ENCODE measurements at places on chromosomes 7 and 10.

DNA sequence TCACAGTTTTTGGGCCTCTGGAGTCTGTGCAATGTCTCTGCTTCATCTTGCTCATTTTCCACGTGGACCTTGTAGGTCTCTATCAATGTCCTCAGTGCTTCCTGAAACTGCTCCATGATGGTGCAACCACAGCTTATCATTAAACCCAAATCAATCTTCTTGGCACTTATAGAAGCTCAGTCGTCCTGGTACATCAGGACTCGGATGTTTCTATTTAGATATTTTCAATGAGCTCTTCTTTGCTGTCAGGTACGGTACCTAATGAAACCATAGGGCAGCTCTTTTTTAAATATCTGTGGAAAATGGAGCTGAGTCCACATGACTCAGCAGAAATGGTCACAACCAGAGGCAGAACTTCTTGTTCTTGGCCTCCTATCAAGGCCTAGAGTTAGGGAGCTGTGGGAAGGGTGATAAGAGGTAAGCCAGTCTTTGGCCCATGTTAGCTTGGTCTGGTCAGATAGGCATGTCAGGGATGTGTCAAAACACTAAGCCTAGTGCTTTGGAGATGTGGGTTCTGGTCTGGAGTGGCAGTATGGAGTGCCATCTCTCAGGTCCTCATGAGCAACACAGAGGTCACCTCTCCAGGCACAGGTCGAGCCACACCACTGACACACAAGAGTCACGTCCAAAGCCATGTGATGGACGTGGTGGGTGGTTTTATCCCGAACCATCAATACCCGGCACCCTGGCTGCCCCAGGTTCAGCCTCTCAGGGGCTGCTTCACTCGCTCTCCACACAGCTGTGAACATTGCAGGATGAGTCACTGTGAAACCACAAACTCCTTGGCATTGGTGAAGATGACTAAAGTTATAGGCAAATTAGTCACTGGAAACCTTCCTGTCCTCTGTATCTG is 87.0 kb downstream of the TBXAS1 start:
- DNase-seq = peak; percentile 67

DNA sequence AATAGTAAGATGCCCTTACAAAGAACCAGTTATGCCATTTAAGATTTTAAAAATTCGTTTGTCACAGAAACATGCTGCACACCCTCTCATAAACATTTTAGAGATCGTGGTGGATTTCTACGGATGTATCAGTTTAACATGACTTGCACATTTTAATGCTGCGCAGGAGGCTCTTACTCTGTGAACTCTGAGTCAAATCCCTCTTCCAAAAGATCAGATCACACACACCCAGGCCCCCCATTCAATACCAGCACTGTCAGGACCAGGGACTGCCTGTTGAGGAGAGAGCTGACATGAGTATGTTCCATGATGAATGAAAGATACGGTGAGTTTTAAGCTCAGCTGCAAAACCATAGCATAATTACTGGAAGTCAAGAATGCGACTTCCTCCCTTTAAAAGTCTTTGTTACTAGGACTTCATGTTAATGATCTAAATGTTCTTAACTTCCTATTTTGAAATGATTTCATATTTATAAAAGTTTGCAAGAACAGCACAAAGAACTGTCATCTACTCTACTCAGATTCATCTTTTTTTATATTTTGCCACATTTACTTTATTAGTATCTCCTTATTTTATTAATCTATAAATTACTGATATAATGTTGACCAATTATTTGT is 500.2 kb downstream of the GLRX3 start:
- DNase-seq = no peak

DNA sequence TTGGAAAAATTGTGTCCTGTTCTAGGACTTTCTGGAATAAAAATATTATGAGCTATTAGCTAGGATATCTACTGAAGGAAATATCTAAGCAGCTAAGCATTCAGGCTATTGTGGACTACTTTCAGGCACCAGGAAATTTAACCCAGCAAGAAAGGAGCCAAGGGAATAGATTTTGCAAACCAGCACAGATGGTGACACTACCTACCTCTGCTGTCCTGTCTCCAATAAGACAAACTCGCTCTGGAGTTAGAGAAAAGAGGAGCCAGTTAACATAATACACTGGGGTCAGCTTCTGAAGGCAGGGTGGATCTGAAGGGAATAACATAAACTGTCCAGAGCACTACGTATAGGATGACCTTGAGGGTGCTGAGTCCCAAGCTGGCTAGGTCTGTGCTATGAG is 223.7 kb upstream of the PRSS58 start:
- DNase-seq = no peak

DNA sequence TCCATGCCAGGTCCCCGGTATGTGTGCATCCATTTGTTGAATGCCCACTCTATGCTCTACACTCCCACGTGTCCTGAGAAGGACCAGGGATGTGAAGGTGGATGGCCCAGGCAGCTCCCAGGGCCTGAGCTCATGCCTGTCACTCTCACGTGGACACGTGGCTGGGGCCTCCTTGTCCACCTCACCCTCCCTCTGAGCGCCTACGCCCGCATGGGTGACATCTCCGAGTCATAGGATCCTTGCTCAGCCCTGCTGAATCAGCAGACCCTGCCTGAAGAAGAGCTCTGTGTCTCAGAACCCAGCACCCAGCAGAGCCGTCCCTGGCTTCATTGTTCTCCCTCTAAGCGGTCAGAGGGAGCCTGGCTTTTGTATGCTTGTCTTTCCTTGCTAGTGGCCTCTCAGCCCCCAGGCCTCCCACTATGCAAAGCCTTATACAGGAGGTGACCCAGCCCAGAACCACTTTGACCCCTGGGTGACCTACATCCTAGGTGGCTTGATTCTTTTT is 107.9 kb upstream of the PPIF start:
- no peak for DNase-seq

- no peak for DNase-seq
Observed at GRCh38 chr10:104502907-104503306, 138.2 kb upstream of the SORCS3 start.

GRCh38 chr10:97229322-97230015 is 43.7 kb upstream of the SLIT1 start:
- DNase-seq = no peak

DNA sequence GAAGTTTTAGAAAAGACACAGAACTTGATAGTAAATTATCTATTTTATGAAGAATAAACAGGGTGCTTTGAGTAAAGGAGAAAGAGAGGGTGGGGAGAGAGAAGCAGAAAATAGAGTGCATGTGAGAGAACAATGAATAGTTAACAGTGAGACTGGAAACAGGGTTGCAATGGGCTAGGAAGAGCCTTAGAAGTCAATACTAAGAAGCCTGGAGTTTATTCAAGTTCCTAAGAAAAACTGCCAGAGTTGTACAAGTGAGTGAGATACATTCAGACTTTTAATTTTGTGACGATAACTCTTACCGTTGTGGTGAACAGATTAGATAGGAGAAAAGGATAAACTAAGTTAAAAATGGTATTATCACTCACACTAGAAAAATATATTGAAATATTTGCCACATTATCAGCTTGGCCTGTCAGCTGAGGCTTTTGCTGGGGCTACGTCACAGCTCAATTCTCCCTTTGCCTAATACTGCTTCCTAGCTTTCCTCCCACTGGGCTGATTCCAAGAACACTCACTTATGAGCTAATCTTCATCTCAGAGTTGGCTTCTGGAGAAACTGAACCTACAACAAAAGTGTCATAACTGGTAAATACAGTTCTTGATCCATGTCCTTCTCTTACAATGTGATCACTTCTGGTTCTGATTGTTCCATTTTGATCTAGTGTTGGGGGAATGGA is 92.7 kb downstream of the SEMA3D start:
- DNase-seq = no peak

GRCh38 chr7:12119620-12120303 is 91.3 kb upstream of the TMEM106B start:
- DNase-seq = no peak

DNA sequence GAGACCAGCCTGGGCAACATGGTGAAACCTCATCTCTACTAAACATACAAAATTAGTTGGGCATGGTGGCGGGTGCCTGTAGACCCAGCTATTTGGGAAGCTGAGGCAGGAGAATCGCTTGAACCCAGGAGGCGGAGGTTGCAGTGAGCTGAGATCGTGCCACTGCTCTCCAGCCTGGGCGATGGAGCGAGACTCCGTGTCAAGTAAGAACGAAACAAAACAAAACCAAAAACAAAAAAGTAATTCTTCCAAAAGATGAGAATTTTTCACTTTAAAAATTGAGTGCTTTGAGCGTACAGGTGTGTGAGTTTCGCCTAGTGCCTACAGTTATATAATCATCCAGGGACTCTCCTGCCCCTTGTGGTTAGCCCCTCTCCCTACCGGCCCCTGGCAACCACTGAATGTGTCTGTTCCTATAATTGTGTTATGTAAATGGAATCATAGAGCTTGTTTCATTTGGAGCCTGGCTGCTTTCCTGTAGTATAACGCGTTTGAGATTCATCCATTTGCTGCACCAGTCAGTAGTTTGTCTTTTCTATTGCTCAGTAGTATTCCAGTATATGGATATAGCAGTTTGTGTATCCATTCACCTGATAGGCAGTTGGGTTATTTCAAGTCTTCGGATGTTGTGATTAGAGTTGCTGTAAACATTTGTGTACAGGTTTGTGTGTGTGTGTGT is 80.0 kb downstream of the RBM33 start:
- peak; percentile 70 for DNase-seq

DNA sequence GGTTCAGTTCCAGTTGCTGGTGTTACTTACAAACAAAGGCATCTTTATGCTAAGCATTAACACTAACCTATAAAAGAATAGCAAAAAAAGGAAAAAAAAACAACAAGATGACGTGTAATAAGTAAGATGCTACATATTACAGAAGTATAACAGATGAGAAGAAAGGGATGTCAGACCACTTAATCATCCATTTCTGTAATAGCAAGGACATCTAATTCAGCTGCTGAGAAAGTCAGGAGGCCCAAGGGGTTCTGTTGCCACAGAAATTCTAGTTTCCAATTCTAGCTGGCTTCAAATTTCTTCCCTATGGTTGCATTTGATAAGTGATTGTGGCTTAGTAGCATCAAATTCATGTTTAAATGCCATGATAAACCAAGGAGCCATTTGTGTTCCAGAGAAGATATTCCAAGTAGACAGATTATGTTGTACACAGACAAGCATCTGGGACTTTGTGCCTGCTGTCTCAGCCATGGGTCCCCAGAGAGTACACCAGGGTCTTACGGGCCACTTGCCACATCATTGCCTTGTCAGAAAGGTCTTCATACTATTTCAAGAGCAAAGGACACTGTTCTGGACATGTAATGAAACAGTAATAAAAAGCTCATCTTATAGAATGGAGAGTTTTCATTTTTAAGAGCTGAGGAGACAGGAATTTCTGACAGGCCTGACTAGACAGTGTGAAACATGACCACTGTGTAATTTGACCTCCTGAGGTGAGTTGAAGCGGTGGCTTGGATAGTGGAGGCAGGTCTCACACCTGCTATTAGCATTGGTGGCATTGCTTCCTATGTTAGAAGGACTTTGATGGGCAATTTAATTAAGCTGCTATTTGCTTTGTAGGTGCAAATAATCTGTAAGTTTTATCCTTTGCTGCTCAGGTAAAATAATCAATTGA is 4.2 kb upstream of the ASB4 start:
- DNase-seq = no peak

GRCh38 chr7:55794527-55794926 is 68.0 kb downstream of the SEPTIN14 start:
- DNase-seq = no peak

DNA sequence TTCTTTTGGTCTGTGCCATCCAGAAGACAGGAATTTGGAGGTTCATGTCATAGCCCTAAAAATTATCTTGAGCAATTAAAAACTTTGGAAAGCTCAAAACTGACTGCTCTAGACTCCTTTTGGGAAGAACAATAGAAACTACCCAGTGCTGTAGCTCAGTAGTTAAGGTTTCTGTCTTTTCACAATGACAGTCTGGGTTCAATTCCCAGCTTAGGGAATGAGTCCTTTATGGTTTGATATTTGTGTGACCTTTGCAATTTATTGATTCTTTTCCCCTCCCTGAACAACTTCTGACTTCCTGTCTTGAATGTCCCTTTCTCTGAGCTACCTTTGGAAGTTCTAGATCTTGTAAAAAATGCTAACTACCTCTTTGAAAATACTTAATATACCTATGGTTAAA is 603.3 kb upstream of the IGFBP3 start:
- no peak for DNase-seq

GRCh38 chr7:55179931-55180682 is 161.3 kb downstream of the EGFR start:
- no peak for DNase-seq

- DNase-seq = peak; percentile 30
Observed at GRCh38 chr7:104986628-104987259, 27.3 kb upstream of the KMT2E start.

DNA sequence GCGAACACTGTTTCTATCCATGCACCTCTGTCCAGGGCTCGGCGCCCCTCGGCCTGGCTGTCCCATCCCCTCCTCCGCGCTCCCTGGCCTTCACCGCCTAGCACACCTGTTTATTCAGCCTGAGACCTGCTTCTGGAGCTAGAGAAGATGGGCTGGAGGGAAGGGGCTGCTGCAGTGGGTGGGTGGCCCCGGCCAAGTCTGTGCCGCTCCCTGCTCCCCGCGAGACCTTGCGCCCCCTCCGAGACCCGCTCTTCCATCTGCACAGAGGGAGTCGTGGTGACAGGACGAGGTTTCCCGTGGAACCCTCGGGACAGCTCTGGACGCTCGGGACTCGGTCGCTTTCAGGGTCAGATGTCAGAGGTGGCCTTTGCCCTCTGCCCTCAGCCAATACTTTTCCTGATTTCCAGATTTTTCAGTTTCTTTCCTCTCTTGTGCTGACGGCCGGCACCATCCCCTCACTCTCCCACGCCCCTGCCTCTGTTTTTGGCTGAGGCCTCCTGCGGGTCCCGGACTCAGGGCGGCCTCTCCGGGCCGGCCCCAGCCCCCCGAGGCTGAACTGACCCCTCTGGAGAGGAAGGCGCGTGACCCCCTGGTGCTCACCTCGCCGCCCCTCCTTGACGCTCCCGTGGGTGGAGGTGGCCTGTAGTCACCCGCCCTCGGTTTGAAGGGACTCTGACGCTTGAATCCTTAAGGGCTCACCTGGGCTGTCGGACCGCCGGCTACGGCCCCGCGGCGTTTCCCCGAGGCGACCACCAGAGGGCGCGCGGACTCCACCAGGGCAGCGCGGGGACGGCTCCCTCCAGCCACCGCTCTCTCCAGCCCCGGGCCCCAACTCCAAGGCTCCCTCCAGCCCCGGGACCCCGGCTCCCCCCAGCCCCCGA is 15.6 kb downstream of the SHH start:
- peak; percentile 78 for DNase-seq

GRCh38 chr7:45072131-45073030 is 16.4 kb downstream of the NACAD start:
- DNase-seq = no peak

- no peak for DNase-seq
Observed at GRCh38 chr7:152313831-152314604, 121.8 kb downstream of the KMT2C start.

Measured in germinal center (tissue), 1 donor.